Activated naive CD4-positive, alpha-beta T cell (primary cell): ENCODE measurements at places on chromosomes 16 and 17.

GRCh38 chr16:89019511-89019910 is 42.5 kb upstream of the CBFA2T3 start:
- DNase-seq, result no peak

DNA sequence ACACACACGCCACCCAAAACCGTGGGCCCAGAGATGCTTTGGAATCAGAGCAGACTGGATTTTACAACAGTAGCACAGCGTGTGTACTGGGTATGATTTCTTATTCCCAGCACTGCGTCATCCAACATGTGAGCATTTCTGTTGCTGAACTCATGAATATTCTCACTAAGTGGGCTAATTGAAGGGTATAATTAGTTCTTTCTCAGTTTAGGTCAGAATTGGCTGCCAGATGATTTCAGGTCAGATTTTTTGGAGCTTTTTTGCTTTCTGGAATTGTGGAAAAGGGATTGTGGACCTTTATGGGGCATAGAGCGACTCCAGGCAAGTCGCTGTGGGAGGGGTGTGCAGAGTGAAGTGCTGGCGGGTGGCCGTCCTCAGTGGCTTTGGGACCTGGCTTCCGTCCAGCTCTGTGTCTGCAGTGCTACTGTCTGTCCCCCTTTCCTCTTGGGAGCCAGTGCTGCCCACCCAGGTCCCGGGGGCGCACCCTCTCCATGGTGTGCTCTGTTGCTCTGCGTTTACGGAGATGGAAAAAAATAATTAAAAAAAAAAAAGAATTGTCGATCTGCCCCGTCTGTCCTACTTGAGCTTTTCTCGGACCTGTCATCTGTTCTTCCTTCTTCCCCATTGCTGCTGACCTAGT is 25.0 kb downstream of the FOXK2 start:
- no peak for DNase-seq

DNA sequence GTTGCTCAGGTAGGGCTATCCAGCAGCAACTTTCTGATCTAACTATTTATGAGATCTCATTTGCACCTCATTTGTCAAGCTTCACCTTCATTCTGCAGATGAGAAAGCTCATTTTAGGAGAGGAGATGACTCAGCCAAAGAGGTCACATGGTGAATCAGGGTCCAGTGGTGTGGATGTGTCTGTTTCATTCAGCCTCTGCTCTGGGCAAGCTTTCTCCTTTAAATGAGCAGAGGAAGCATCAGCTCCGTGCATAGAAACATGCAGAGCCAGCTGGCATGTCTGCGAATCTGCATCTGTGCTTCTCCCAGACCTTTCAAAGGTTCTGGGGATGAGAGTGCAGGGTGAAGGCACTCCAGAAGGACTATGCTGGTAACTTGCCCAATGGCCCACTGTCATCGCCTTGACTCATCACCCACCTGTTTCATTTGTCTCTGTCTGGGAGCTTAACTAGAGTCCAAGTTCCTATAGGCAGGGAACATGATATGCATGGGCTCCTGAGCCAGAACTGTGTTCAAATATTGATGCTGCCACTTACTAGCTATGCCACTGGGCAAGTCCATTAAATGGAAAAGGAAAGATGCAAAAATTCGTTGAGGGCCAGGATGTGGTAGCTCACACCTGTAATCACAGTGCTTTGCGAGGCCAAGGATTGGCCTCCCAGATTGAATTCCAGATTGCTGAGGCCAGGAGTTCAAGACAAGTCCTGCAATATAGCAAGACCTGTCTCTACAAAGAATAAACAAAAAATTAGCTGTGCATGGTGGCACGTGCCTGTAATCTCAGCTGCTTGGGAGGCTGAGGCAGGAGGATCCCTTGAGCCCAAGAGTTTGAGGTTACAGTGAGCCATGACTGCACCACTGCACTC is 67.1 kb upstream of the NLK start:
- no peak for DNase-seq

- no peak for DNase-seq
Measured at GRCh38 chr16:74053826-74054225, 242.8 kb upstream of the PSMD7 start.

DNA sequence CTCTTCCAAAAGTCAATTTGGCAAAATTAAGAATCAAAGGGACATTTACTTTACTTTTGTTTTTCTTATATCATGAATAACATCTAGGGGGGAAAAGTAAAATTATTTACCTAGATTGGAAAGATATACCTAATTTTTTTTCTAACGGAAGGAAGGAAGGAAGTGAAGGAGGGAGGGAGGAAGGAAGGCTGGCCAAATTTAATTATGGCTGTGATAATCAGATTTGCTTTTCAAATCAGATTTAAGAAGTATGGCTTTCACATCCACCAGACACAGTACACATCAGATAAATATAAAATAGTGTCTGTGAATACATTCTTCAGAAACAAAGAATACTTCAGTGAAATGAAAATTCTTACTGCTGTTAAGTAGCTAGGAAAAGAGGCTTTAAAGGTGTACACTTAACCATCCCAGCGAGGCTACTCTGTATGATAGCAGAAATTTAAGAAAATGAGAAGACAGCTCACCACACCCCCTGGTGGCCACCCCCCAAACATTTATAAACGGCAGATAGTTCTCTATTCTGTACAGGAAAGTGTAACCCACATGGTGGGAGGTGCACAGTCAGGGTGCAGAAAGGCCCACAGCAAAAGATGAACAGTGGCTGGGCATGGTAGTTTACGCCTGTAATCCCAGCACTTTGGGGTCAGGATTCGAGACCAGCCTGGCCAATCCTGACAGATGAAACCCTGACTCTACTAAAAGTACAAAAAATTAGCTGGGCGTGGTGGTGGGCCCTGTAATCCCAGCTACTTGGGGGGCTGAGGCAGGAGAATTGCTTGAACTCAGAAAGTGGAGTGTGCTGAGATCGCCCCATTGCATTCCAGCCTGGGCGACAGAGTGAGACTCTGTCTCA is 150.8 kb downstream of the SSH2 start:
- DNase-seq, result peak; percentile 72

GRCh38 chr16:27511657-27512448 is 37.9 kb downstream of the GTF3C1 start:
- DNase-seq, result no peak

DNA sequence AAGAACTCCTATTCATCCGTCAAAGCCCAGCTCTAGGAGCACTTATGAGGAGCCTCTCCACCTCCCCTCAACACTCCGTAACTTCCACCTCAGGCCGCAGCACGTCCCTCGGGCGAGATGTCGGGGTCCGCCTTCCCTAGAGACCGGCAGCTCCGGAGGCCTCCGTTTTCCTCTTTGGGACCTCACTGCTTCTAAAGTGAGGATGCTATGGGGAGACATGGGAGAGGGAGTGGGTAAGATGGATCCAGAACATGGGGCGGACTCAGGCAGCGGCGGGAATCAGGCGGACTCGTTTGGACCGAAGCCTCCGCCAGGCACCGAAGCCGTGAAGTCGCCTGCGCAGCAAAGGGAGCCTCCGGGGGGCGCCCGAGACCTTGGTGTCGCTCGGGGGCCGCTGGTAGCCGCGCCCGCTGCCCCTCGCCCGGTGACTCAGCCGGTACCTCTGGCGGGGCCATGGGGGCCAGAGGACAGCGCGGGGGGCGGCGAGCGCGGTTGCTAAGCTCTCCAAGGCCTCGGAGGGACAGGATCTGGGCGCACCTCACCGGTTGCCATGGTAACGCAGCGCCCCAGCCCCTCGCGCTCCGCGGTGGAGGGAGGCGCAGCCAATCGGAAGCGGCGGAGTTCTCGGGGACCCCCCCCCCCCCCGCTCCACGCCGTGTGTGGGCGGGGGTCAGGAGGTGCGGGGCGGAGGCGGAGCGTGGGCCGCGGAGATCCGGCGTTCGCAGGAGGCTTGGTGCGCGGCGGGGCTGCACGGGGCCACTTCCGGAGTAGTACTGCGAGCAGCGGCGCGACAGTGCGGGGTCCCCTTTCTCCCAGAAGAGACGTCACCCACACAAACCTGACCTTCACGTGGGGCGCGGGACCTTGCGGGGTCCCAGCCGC is 1.3 kb upstream of the HIC1 start:
- peak; percentile 53 for DNase-seq

- no peak for DNase-seq
Measured at GRCh38 chr16:66566051-66566901, at the start of gene CMTM1. Gene CMTM1, plus strand, starts transcription at chr16:66566439. Its CDS starts 75 bp downstream, at chr16:66566514.

- DNase-seq, result no peak
Measured at GRCh38 chr16:49061137-49061714, 220.4 kb downstream of the CBLN1 start.

DNA sequence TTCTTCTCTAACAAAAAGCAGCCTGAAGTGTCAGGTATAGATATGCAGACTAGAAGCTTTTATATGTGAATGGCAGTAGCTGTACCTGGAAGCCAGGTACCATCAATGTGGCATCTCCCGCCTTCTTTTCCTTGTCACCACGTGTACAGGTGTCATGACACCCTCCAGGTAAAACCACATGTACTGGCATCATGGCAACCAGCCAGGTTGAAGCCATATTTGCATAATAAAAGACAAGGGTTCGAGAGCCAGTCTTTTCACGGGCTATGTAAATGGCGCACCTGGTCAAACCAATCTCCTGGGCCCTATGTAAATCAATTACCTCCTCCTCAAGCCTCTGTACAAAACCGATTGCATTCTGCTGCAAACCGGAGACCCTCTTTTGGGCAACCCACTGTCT is 541.3 kb downstream of the CDH11 start:
- DNase-seq, result no peak
